ENCODE measurements at places on chromosomes 6 and 20.

DNA sequence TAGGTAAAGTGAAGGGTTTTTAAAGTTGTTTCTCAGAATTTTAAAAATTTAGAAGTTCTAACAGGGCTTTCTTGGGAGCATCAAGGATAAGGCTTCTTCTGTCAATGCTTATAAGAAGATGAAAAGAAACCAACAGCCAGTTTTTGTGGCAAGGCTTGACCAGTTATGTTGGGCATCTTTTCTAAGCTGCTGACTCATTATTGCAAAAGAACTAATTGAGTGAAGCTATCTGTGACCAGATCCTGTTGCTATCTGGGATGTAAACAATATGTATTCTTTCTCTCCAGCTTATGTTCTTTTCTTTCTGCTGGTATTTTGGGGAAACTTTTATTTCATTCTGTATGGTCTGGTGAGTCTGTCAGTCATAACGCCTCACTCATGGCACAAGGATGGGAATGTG is 643.8 kb downstream of the HDGFL1 start:
- DNase-seq: no peak

DNA sequence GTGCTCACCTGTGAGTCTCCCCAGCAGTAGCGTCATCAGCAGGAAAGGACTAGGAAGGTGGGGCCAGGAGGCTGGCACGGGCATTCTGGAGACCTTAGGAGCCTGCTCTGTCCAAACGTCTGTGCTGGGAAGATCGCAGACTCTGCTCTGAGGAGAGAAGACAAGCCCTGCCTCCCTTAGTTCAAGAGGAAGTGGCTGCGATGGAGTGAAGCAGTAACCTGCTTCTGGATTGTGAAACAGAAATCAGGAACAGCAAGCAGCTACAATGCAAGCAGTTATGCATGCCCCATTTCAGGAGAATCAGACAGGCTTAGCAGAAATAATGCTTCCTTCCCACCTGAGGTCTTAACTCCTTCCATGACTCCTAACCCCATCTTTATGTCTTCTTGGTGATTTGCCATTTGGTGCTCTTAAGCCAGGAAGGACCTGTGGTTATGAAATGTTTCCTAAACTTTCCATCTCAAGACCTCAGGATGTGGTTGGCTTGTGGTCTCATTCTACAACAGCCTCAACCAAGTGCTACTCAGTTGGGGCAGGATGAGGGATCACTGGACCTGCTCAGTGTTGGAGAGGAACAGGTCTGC is at the start of gene SIRPB1:
Gene SIRPB1, minus strand, starts transcription at position 149 of the 584 bp plus-strand sequence. Its CDS starts 65 bp downstream, at position 84.
- no peak for DNase-seq

DNA sequence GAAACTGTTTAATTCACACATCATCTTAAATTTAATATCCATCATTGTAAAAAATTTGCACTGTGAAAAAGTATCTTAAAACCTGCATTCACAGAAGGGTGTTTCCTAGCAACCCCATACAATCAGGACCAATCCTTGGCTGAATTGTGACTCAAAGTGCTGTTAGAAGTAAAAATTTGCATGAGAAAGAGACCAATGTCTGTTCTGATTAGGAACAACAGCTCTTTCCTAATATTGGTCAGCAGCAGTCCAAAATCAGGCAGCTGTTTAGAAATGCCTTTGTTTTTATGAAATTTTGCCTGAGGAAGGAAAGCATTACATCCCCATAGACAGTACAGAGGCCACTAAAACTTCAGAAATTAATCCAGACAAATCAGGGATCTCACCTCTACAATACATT is 987.0 kb downstream of the HACE1 start:
- no peak for DNase-seq

GRCh38 chr6:106511288-106512047 is 117.8 kb downstream of the RTN4IP1 start:
- DNase-seq: no peak

Data from GM12878 (cell line).